Inflammatory macrophage (primary cell): ENCODE measurements at places on chromosomes 1 and 21.

- DNase-seq: peak; percentile 88
These were observed 50.8 kb upstream of the WNT2B start for GRCh38 chr1:112457955-112458354.

GRCh38 chr1:92679980-92680379, 104.9 kb downstream of the EVI5 start:
- no peak for DNase-seq

DNA sequence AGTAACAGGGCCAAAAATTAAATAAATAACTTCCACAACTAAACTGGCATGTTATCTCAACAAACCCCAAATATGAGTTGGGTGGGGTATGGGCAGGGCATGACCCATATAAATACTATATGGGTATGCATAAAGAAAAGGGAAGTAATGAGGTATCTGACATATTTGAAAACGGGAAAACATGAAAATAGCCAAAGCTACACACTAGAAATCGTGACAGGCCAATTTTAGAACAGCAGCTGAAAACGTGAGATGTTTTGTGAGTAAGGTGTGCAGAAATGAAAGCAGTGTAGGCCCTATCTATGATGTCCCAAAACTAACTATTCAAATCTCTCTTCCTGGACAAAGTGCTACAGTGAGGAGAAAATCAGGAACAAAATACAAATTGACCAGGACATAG, 537.9 kb upstream of the NR5A2 start:
- no peak for DNase-seq

GRCh38 chr21:36208326-36209013, 51.8 kb downstream of the DOP1B start:
- no peak for DNase-seq

DNA sequence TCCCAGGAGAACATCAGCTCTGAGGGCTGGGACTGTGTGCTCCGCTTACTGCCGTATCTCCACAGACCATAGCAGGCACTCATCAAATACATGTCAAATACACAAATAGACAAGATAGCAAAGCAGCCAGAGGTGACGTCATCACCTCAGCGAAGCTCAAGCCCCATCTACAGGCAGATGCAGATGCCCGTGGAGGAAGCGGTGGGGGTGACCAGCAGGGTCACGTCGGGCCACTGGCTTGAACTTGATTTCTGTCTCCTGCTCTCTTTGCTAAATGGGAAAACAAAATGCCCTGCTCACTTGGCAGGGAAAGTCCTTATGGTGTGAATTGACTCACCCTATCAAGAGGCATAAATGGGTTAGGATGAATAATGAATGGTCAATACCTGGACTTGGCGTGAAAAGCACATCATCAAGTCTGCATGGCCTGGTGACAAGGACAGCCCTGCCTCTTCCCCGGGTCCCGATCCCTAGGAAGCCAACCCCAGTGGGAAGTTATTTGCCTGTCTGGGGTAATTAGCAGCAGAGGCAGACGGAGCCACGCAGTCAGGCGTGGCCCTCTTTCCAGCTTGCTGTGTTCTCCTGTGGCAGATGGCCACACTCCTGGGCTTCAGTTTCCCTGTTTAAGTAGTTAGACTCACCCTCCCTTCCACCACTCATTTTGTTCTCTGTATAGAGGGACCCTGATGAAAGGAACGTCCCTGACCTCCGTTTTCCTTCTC, 536.0 kb downstream of the NPHP4 start:
- DNase-seq: no peak

GRCh38 chr1:43309405-43310025, 8.7 kb downstream of the TIE1 start:
- no peak for DNase-seq

DNA sequence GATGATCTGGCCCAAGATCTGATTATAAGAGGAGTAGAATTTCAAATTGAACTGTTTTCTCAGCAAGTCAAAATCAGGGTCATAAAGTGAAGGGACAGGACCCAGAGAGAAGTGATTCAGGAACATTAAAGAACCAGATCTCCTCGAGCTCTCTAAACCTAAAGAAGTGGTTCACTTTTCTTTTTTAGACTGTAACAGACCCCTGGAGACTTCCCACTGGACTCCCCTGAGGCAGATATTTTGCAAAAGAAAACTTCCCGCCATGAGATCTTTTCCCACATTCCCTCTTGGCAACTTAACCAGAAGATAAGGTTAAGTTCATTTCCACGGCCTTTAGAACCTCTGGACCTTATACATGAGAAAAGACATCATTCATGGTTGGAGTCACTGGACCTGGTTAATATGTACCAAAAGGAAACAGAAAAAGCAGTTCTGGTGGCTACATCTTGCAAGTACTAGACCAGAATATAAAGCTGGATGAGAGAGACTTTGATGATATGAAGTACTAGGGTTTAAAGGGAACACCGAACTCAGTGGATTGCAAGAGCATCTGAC, 1061.4 kb downstream of the MRPL39 start:
- no peak for DNase-seq
